ENCODE measurements at places on chromosomes 1 and 21.
A peak's percentile ranks its signal among the peaks of the same experiment; 100 is the strongest.

GRCh38 chr1:218847089-218847768, 326.4 kb upstream of the LYPLAL1 start:
- no peak for DNase-seq

DNA sequence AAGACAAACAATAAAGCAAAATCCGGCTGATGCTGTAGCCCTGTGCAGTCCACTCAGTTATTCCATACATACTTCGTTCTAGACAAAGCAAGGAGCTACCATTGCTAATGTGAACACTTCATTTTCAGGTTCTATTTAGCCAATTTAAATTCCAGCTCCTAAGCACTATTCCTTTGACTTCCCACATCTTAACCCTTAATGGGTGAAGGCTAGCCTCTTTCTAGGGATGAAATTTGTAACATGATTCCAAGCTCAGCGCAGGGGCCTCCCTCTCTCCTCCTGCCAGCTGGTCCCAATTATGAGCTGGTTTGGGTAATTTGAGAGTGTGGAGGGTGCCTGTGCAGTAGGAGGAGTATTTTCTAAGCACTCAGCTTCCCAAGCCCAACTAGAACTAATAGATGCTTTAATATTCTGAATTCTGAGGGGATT, 53.9 kb upstream of the PTGFRN start:
- peak; percentile 88 for DNase-seq

DNA sequence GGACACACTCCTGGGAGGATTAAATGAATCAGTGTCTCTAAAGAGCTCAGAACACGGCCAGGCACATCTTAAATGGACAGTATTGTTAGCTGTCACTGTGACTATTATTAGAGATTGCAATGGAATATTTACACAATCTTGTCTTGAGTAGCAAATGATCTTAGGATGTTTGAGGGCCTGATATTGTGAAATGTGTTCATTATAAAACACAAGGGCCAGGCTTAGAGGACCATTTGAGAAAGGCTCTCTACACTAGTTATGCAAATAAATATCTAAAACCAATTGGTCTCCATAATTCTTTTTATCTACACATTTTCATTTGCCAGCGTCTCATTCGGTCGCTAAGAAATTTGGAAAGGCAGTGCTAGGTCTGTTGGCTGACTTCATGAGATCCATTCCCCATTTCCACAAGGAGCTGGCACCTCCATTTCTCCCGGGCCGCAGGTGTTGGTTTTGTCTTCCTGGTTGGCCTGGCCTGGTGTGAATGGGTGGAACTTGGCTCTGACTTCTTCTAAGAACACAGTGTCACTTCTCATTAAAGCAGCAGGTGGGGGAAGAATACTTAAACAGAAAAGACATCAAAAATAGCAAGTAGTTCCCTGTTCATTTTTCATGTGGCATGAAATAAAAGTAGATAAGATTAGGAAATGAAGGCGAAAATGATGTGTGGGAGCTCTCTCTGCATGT, 56.0 kb upstream of the PLXNA2 start:
- DNase-seq, result no peak

DNA sequence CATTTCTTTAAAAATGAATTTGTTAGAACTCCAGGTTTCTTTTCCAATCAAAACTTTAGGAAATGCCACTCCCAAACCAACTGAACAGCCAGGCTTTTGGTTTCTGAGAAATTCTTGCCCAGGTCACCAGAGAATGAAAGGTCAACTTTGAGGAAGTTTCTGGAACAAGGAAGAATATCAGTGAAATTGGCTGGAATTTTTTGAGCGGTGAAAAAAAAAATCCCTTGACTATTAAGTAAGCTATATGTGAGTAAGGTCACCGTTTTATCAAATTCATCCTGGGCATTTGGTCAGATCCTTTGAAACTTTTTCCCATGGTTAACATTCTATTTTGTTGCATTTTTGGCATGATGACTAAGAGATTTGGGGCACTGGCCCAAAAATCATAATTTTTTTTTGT, 469.3 kb downstream of the LTN1 start:
- DNase-seq, result no peak

DNA sequence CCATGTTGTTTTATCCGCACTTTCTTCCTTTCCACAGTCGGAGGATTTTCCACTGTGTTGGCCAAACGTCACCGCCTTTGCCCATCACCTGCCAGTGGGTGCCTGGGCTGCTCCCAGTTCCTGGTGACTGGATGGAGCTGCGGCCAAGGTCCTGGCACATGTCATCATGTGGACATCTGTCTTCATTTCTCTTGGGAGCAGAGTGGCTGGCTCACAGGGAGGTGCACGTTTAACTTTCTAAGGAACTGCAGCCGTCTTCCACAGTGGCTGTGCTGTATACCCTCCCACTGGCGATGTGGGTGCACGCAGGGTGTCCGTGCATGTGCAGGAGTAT, 19.5 kb upstream of the RNF223 start:
- no peak for DNase-seq

GRCh38 chr1:89945852-89946476, 48.9 kb upstream of the ZNF326 start:
- peak; percentile 22 for DNase-seq

GRCh38 chr1:55225228-55225627, 10.1 kb upstream of the USP24 start:
- DNase-seq, result no peak

DNA sequence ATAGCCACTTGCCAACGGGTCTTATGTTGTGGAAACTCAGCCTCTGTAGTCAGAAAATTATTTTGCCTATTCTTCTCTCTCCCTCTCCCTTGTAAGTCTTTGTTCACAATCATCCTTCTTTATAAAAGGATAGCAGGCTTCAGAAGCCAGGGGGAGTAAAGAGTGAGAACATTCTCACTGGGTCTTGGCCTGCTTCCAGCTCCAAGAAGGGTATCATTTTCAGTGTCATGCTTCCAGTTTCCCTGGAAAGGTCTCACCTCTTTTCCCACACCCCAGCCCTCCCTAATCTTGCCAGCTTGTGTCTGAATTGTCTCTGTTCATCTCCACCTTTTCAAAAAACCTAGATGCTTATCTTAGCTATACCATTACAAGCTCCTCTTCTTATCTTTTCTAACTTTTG, 346.2 kb upstream of the LRRC7 start:
- DNase-seq, result peak; percentile 1

- DNase-seq, result peak; percentile 78
Measured at GRCh38 chr1:223233410-223234169, 90.5 kb upstream of the TLR5 start.

DNA sequence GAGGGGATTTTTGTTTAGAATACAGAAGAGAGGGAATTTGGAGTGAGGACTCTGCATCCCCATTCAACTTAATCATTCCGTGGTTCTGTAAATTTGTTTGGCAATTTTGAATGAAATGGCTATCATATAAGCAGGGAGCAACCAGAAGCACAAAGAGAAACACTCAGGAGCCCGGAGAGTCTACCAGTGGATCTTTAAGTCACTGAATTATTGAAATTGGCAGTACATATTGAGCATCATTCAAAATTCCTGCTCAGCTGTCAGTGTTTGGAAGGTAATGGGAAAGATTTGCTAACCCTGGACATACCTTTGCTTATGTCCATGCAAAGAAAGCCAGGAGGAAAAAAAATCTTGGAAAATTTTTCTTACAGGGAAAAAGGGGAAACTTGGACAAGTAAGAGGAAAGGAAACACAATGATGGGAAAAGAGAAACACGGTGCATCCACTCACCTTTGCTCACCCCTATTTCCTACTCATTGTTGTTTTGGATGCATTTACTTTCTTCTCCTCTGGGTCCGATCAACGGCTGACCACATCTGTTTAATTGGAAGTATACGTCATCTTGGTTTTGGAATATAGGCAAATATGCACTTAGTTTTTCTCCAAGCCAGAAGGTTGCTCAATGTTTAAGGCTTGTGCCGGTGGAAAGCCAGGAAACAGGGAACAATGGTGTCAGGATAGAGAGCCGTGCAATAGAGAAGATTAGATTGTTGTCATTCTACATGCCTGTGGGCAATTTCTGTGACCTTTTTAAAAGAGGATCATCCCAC, 243.0 kb upstream of the LYPLAL1 start:
- no peak for DNase-seq

DNA sequence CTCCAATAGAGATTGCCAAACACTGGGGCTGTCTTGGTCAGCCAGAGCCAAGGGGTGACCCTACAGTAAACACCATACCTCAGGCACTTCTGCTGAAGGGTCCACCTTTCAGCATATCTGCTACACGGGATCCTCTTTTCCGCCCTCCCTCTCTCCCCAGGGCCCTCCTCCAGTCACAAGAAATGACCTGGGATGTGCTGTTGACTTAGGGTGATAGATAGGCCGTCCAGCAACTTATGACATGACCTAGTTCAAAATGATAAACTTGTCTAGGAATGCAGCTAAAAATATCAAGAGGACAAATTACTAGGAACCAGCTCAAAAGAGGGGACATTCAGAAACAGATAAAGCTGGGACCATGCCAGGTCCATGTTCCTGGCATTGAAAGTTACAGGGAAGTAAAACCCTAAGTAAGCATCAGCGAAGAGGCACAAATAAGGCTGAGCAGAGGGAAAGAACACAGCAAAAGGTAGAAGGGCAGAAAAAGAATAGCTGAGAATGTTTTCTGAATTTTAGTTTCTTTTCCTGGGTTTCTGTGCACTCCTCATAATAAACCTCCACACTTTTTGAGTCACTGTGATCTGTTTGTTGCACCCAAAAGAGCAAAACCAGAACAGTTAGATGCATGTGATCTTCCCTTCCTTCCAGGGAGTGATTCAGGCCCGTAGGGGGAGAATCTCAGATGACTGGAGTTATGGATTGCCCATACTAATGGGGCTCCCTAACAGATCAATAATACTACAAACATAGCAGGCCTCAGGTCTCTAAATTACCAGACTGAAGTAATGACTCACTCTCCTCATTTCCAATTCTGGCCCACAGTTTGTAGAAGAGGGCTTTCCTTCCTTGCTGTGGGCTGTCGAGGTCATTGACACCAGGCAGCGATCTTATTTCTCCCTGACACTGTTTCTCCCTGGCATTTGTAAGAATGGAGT, 48.9 kb upstream of the F3 start:
- no peak for DNase-seq

GRCh38 chr21:31446226-31446855, 102.3 kb upstream of the TIAM1 start:
- peak; percentile 14 for DNase-seq

- no peak for DNase-seq
Measured at GRCh38 chr1:17950728-17951127, 156.9 kb upstream of the IGSF21 start.

GRCh38 chr1:85629532-85629920, 49.0 kb downstream of the CCN1 start:
- DNase-seq, result no peak
